ENCODE measurements at places on chromosomes 2 and 18.

GRCh38 chr18:60372596-60372995, at the start of gene MC4R:
TSS of gene MC4R (minus strand) at chr18:60372775. CDS start at chr18:60372349, 426 bp downstream.
- DNase-seq: no peak

DNA sequence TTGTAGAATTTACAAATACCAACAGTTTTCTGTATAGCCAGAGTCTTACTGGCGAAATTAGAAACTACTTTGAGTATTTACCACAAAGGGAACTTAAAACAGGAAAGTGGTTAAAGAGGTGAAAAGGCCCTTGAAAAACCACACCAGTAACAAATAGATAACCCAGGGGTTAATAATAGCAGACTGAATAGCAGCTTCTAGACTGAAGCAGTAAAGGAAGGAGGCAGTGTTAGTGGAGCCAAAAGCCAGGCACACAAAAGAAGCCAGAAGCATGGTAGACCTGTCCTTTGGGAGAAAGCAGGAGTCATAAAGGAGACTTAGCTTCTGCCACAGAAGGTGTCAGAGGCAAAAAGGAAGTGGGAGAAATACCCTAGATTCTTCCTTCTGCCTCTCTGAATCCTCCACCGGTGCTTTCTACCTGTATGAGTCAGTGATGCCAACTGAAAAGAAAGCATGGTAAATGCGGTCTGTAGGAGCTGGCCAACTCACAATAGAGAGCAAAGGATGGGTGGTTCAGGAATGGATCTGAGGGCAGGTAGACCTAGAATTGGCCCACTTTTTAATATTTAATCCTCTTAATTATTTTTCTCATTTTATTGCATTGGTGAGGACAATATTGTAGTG, 97.3 kb downstream of the ARL6IP6 start:
- DNase-seq: no peak

DNA sequence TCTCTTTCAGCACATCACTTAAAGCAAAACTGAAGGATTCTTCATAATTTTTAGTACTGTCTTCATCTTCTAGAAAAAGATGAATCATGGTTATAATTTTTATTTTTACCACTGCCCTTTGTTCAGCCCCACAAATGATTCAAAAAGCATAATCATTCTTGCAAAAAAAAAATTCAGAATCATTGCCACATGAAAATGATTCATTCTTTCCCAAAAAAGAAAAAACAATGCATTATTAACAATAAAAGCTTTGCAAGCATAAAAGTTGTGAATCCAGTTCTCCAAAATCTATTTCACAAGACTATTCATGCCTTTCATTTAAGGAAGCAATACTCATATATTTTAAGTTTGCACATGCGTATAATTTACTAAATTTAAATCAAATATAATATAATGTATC, 204.8 kb downstream of the RBM43 start:
- DNase-seq: no peak

DNA sequence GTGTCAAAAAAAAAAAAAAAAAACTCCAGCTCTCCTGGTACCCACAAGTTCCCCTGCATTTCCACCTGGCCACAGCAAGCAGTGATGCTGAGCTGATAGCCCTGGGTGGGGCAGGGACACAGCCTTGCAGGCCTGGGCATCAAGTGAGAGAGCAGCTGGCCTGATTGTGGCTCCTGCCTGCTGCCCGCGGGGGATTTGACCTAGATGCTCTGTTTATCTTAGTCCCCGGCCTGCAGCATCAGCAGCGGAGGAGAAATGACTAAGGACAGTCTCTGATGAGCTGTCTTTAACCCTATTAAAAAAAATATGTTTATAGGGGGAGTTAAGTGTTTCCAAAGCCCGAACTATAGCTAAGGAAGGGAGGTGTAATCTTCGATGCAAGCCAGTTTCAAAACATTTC, 102.6 kb downstream of the MTCL1 start:
- DNase-seq: no peak

GRCh38 chr18:9615280-9615797, 980 bp upstream of the PPP4R1 start:
- DNase-seq: no peak

DNA sequence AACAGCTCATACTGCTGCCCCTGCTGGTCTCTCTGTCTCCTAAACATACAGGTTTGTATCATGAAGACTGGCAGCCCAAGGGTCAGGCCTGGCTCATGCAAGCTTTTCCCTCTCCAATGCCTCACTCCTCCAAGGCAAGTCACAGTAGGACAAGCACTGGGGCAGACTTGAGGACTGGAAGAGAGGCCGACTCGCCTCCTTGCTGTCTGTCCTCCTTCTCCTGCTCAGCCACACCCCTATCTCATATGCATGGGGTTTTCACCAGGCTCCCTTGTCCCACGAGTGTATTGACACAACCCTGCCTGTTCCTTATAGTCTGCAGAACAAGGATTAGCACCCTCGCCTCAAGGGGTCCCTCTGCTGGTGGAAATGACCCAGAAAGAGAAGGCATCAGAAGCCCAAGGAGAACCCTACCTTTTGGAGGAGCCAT, 223.7 kb downstream of the SOX11 start:
- DNase-seq: no peak

GRCh38 chr2:104863146-104863467, 9.2 kb downstream of the POU3F3 start:
- DNase-seq: no peak

DNA sequence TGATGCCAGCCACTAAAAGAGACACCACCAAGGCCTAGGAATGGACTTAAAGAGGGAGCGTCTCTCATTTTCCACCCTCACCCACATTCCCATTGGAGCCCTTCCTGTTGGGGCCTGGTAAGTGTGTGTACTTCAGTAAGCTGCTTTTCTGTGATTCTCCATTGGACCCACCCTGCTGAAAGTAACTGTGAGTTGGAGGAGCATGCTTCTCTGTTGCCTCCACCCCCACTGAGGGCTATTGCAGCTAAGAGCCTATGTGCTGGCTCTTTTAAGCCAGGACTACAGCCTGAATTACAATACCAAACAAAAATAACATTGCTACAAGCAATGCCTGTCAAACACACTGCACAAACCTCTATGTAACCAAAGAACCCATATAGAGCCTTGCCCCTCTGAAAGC, 81.1 kb downstream of the TRABD2A start:
- no peak for DNase-seq

GRCh38 chr18:471716-472115, 28.8 kb downstream of the COLEC12 start:
- DNase-seq: no peak
